Pulmonary artery endothelial cell (primary cell): ENCODE measurements at places on chromosomes 6 and 20.

DNA sequence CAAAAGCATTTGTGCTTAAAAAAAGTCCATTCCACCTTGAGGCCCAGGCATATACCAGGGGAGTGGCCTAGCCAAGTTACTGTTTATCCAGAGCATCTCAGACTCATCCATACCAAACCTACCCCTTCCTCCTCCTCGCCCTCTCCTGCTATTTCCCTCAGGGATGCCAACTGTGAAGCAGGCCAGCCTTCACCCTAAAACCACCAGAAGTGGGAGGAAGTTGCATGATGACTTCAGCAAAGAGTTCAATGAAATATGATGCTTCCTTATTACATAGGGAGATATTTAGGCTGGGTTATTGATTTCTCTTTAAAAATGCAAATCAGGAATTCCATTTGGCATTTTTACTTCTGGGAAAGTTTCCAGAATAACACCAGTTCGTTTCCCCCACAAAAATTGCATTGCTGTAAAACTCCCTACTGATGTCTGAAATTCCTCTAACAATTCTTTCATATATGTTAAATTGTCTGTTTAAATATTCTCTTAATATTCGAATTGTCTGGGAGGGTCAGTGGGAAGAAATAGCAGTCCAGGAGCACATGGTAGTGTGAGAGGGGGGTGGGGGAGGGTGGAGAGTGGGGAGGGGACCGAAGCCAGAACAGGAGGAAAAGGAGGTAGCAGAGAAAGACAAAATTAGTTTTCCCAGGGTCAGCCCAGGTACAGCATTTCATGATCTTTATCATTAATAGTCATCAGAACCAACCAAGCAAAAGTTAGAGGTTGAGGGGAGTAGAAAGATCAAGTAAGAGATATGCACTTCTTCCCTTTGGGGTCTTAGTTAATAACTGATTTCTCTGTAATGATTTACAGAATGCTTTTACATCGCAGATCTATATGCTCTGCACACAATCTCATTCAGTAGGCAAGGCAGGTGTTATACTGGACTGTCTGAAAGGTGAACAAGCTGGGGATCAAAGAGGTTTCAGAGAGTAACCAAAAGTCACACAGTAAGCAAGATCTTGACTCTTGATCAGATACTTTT lies 1.7 kb upstream of the TCP11 start:
- DNase-seq = no peak

DNA sequence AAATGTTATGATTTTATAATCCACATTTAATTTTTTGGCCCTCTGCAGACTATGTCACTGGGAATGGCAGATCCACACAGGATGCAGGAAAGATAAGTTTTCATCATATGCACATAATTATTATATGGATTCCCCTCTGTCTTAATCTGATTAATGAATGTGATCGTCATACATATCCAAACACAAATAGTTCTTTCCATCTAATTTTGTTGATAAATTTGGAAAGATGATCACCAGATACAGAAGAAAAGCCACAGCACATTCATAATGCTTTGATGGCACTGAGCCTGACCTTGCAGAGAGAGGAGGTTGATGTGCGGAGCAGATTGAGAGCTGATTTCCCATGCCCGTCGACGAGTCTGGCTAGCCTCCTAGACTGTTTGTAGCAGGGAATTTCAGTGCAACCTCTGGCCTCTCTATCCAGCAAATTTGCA lies 471.5 kb downstream of the EPM2A start:
- no peak for DNase-seq

DNA sequence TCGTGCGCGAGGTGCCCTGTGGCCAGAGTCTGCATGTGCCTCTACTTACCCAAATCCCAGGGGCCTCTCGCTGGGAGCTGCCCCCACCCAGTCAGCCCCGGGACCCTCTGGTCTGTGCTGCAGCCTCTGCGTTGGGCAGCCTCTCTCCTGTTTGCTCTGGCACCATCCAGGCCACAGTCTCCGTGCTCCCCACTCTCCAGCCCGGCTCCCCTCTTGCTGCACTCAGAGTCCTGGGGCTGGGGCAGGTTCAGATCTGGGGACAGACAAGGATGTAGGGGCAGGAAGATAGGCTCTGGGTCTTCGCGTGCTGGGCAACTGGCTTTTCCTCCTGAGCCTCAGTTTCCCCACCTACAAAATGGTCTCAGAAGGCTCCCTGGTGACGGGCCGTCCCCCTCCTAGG lies 70.8 kb upstream of the GATA5 start:
- no peak for DNase-seq

DNA sequence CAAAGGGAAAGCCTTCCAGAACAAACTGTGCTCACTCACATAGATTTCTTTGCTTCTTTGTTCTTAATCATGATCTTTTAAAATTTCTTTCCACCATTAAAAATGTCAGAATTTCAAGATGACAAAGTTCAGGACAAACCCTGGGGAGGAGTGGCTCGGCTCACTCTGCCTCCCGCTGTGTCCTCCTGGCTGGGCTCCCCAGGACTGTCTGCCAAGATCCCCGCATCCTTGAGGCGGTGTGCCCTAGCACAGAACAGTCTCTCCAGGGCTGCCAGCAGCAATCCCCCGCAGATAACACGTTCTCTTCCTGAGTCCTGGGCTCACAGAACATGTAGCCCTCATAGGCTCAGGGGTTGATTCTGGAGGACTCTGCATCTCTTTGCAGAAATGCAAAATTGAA lies 98.4 kb upstream of the KCNG1 start:
- DNase-seq = no peak

GRCh38 chr6:163352011-163352685 lies 62.4 kb upstream of the QKI start:
- no peak for DNase-seq

- no peak for DNase-seq
Measured at GRCh38 chr20:4775322-4776078, 53.8 kb downstream of the PRND start.
